ENCODE measurements at places on chromosomes 12 and 14.
A peak's percentile ranks its signal among the peaks of the same experiment; 100 is the strongest.

DNA sequence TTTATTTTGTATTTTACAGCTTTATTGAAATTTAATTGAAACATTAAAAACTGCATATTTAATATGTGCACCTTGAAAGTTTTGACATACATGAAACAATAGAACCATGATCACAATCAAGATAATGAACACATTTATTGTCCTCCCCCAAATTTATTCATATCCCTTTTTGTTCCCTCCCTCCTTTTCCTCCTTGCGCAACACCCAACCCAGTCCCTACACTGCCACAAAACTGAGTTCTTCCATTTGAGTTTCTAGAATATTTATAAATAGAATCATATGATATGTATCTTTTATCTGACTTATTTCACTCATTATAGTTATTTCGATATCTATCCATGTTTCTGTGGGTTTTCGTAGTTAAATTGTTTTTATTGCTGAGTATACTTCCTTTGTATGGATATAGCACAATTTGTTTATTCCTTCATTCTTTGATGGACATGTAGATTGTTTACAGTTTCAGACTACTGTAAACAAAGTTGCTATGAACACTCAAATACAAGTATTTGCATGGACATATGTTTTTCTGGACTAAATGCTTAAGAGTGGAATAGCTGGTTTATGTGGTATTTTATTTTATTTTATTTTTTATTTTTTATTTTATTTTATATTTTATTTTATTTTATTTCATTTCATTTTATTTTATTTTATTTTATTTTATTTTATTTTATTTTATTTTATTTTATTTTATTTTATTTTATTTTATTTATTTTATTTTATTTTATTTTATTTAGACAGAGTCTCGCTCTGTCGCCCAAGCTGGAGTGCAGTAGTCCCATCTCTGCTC lies 359.1 kb downstream of the SLC6A15 start:
- DNase-seq = no peak

GRCh38 chr14:22375321-22375930 lies 213.6 kb downstream of the DAD1 start:
- no peak for DNase-seq

GRCh38 chr12:28443337-28443736 lies 253.1 kb downstream of the CCDC91 start:
- DNase-seq = no peak

GRCh38 chr12:139585-139984 lies 73.0 kb downstream of the IQSEC3 start:
- DNase-seq = no peak

GRCh38 chr14:94485944-94486841 lies 10.2 kb upstream of the SERPINA9 start:
- peak; percentile 33 for DNase-seq

DNA sequence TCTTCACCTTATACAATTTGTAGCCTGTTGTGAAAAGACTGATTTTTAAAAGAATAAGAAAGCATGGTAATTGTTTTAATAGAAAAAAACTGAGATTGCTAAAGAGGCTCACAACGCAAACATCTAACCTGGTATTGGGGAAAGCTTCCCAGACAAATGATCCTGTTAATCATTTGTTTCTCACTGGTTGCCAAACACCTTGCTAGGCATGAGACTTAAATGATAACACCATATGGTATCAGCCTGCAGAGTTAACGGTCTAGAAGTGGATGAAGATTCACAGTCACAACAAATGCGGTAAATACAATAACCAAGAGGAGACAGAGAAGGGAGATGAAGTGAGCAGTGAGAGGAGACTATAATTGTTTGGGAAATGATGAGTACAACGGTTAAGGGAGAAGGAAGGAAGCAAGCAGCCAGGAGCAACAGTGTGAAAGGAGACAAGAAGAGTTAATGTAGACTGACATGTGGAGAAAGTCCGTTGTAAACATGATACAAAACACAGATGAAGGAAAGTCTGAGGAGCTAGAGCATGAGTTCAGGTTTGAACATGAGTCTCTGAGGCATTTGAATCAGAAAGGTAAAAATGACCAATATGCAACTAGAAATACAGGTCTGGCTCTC lies 19.8 kb downstream of the GXYLT1 start:
- DNase-seq = no peak

- DNase-seq = no peak
These were observed 10.2 kb upstream of the LTA4H start for GRCh38 chr12:96045566-96045965.

GRCh38 chr14:65993996-65994395 lies 492.2 kb upstream of the CCDC196 start:
- no peak for DNase-seq

GRCh38 chr14:72594099-72594901 lies 299.6 kb downstream of the DPF3 start:
- no peak for DNase-seq

DNA sequence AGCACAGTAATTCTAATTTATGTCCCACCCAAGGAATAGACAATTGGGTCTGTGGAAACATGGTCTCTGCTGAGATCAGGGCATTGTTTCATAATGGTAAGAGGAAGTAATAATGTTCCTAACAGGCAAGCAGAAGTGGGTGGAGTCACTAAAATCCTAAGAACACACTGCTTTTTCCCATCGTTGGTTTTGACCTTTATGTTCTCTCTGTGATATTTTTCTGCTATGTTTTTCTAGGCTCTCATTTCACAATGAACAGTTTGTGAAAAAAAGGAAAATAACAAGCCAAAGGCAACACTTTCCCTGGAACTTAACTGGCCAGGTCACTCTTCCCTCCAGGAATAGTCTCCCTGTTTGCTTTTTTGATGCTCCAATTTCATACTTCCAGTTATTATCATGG lies 80.6 kb upstream of the OVCH1 start:
- DNase-seq = peak; percentile 36

- no peak for DNase-seq
These were observed 456.2 kb downstream of the FOXG1 start for GRCh38 chr14:29222671-29223268.

- DNase-seq = peak; percentile 9
These were observed 780 bp downstream of the TBC1D15 start for GRCh38 chr12:71840231-71840847.

GRCh38 chr12:100528471-100529127 lies 44.9 kb upstream of the GAS2L3 start:
- no peak for DNase-seq

DNA sequence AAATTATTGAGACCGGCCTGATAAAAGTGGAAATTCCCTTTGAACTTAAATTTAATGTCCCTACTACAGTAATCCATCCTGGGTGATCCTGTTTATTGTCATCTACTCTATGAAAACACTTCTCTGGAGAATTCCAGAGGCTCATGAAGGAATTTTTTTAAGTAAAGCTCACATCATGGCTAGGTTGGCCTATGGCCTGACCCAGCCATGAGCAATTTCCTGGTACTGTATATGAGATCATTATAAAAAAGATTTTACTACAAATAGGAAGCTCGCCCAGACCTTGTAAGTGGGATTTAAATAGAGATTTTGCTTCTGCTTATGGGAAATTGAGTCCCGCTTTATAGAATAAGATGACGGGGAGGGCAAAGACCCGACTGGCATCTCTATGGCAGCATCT lies 215.5 kb downstream of the DPF3 start:
- DNase-seq = no peak

DNA sequence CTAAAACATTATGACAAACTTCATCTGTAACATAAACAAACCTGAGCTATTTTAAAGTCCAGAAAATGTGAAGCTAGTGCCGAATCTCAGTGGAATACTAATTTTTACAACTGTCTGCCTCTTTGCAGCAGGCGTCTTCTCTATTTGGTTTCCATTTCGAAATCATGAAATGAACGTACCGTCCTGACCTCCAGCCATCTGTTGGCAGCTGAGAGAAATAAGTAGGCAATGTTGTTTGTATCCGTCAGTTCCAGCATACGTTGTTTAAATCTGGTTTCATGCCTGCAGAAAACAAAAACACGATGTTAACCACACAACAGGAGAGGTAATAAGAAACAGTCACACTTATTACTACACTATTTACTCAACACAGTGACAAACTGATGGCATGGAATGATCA lies 54.3 kb upstream of the KCNJ8 start:
- DNase-seq = no peak

DNA sequence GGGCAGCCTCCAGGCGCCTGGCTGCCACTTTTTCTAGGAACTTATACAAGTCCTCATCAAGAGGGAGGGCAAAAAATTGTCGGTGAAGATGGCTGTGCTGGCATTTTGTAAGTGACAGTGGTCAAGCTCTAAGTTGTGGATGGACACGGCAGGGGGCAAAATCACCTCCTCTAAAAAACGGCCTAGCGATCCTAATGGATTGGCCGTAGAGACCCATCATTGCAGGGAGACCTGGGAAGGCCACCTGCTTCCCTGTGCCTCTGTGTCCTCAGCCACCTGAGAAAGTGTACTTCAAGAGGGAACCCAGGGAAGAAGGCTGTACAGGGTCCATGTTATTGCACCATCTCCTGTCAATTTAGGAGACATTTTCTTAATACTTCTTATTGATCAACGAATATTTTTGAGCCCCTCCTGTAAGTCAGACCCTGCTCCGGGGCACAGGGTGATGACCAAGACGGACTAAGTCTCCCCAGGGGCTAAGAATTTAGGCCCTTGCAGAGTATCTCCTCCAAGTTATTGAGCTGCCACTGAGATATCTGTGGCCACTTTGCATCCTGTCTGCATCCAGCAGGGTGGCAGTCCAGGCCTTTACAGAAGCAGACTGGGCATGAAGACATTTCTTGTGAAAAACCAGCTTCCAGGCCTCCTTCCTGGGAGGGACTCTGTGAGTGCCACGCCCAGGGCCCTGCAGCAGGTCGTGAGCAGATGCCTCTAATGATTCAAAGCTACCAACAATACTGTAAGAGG lies 40.5 kb downstream of the PSMA6 start:
- no peak for DNase-seq

DNA sequence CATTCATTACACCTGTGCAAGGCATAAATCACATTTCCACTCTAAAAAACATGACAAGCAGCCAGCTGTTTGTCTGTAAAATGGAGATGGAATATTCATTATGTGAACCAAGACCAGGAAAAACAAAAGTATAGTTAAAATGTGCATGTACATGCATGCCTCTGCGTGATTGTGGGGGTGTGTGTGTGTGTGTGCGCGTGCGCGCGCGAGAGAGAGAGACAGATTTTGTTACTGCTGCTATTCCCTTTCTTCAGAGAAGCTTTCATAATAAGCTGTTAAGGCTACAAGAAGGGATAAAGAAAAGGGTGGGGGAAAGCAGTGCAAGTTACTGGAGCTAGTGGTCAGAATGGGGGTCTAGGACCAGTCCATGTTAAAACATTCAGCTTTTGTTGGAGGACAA lies 430.3 kb downstream of the NAV3 start:
- no peak for DNase-seq

DNA sequence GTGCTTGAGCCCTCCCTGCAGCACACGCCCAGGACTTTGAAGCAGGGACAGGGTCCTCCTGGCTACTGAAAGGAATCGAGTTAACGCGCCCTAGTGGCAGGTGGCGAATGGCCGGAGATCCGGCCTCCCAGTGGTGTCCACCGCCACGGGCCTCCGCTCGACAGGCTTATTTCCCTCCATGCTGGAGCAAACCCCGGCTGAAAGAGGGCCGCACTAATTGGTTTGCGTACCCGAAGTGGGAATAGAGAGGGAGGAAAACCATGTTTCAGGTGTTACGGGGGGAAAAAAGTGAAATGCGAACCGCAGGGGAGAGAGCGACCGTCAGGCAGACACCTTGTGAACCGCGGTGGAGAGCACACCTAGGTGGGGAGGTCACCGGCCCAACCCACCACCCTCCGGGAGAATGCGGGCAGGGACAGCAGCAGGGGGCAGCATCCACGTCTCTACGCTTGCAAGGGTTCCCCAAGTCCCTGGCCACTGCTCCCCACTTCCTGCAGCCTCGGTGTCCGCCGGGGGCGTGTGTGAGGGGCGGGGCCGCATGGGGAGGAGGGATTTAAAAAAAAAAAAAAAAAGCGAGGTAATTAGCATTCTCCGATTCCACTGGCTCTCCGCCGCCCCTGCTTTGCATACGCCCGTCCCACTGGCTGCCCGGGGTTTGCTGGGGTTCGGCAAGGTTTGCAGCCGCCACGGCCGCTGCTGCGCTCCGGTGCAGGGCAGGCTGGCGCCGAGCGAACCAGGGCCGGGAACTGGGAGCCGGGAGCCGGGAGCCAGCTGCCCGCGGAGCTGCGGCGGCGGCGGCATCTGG lies 224.6 kb upstream of the CRY1 start:
- peak; percentile 65 for DNase-seq

GRCh38 chr12:14768823-14769405 lies 34.4 kb downstream of the WBP11 start:
- DNase-seq = no peak
